ENCODE measurements at places on chromosomes 1 and 21. TPM values are rescaled to one million over a fixed set of nuclear protein-coding genes. Genes with fewer than 3 reads are reported as not detected.

RGL1 gene
- total RNA-seq = 29.3 TPM

UBE2Q1 gene
- total RNA-seq = 58.8 TPM

HSD3B1 gene
- not detected for total RNA-seq

TAS1R1 gene
- under 0.01 TPM for total RNA-seq

OR6P1 gene
- not detected for total RNA-seq

KRTAP13-2 gene
- not detected for total RNA-seq

UBXN10 gene
- not detected for total RNA-seq

SH3BGR gene
- 0.51 TPM for total RNA-seq

HSD11B1 gene
- not detected for total RNA-seq

GJA8 gene
- not detected for total RNA-seq

- DNase-seq = no peak
These were observed 17.3 kb upstream of the MIIP start for GRCh38 chr1:12001996-12002493.

DNA sequence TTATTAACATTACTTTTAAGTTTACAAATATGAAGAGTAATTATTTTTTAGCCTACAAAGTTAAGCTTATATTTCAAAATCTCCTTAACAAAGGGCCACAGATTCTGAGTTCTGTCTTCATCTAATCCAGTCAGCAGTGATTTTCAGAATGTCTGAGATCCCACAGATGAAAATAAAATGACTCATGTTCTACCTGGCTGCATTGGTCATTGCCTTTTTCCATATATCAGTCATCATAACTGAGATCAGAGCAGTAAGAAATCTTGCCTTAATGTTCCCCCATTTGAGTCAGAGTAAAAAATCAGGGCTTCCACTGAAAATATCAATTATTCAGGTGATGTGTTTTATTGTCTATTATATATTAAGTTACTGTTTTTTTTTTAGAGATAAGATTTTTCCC, 416.1 kb downstream of the MRPL39 start:
- no peak for DNase-seq

GRCh38 chr21:17667256-17667655, 54.6 kb upstream of the BTG3 start:
- DNase-seq = no peak

GRCh38 chr21:8991088-8991907, 1530.1 kb upstream of the TPTE start:
- no peak for DNase-seq

- DNase-seq = no peak
These were observed 4.3 kb upstream of the RTCA start for GRCh38 chr1:100261686-100262085.

- no peak for DNase-seq
These were observed 691 bp downstream of the RIMS3 start for GRCh38 chr1:40664791-40665190.

GRCh38 chr1:233158322-233158721, 137.2 kb downstream of the PCNX2 start:
- no peak for DNase-seq

DNA sequence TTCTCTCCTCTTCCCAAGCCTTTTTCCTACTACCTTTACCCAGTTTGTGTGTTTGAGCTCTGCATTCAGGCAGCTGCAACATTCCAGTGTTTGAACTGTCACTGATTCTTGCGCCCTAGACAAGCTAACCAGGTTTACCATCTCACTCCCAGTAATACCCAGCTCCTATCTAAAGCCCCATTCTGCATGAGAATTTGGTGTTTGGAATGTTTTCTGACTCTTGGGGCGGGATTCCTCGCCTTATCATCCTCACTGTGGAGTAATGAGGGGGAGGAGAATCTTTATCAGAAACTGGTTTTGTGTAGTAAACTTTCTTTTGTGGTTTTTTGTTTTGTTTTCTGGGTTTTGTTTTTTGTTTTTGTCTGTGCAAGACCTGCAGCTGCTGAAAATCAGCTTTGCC, 36.5 kb downstream of the NCF2 start:
- no peak for DNase-seq

- DNase-seq = no peak
These were observed at the start of gene LY9 for GRCh38 chr1:160795951-160796383. TSS of gene LY9 (plus strand) at chr1:160796174. CDS start at chr1:160796188, 14 bp downstream.

DNA sequence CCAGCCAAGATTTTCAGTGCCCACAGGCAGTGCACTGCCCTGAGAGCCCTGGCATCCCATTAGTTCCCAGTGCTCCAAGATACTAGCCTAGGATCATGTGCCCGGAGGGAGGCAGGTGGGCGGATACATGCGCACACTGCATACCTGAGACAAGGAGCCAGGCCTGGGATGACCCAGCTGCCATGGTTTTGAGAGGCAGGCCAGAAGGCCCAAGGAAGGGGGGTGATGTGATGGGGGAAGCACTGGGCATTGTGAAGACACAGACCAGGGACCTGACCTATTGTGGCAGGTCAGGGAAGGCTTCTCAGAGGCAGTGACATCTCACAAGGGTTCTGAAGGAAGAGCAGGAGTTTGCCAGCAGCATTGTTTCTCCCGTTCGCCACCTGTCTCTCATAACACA, 3.6 kb downstream of the ZC3H12A start:
- no peak for DNase-seq

- no peak for DNase-seq
These were observed 523.0 kb downstream of the PTPRC start for GRCh38 chr1:199161766-199162303.

- DNase-seq = no peak
These were observed 175.0 kb downstream of the VAV3 start for GRCh38 chr1:107789817-107790524.

DNA sequence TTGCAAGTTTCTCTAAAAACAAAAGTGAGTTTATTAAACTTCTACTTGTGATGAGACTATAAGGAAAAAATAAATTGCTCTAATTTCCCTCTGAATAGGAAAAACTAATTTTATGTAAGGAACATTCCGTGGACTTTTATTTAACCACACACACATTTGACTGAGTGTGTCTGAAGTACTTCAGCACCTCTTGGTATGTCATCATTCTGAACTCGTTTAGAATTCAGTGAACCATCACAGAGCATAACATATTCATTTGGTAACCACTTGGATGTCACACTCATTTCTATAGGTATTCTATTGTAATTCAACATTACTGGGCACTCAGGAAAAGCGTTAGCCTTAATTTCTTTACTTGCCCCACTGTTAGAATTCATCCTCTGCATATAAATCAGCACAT, 79.1 kb downstream of the RGS21 start:
- no peak for DNase-seq

- peak; percentile 75 for DNase-seq
These were observed 26.7 kb upstream of the RPTN start for GRCh38 chr1:152185544-152186391.

GRCh38 chr1:205522692-205523091, 18.2 kb downstream of the CDK18 start:
- DNase-seq = no peak

- no peak for DNase-seq
These were observed 36.1 kb upstream of the CACYBP start for GRCh38 chr1:174963529-174964125.

- DNase-seq = no peak
These were observed 21.2 kb upstream of the DISC1 start for GRCh38 chr1:231605149-231606100.

GRCh38 chr1:239274242-239274830, 112.0 kb upstream of the CHRM3 start:
- no peak for DNase-seq

- no peak for DNase-seq
These were observed 392.4 kb downstream of the RPS6KC1 start for GRCh38 chr1:213443415-213443814.

DNA sequence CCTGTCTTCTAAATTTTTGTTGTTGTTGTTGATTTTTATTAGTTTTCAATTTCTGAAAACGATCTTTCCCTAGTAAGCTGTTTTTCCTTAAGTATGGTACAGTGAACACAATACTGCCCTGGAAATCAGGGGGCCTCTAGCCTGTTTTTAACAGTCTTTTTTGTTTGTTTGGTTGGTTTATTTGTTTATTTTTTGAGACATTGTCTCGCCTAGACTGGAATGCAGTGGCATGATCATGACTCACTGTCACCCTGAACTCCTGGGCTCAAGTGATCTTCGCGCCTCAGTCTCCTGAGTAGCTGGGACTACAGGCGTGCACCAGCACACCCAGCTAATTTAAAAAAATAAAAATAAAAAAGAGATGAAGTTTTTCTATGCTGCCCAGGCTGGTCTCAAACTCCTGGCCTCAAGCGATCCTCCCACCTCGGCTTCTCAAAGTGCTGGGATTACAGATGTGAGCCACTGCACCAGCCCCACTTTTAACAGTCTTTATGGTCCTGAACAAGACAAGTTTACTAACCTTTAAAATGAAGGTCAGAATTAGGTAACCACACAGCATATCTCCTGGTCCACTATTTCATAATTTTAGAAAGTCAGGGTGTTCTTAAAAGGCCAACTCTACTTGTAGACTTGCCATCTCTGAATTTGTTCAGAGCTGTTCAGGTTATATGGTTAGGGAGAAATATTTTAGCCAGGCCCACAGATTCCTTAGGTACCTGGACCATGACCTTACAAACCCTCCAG, 35.4 kb downstream of the TBCE start:
- peak; percentile 34 for DNase-seq

GRCh38 chr1:29105822-29106221, 17.9 kb downstream of the TMEM200B start:
- DNase-seq = no peak

DNA sequence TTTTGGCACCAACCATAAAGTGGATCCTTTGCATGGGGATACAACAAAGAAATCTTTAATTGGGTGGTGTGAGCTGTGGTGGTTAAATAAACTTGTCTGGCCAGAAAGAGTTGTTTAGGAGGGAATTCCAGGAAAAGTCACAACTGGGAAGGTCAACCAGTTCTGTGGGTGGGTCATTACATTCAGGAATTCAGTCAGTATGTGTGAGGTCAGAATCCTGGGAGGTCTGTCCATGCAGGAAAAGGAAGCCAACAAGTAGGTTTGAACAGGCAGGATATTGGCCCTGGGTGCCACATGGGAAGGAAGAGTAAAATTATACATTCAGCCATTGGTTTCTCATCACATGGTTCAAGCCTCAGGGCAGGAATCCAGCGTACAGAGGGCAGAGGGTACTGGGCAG, 162.3 kb upstream of the ADAMTS5 start:
- DNase-seq = no peak

GRCh38 chr1:157157501-157158190, 19.5 kb upstream of the ETV3 start:
- no peak for DNase-seq

DNA sequence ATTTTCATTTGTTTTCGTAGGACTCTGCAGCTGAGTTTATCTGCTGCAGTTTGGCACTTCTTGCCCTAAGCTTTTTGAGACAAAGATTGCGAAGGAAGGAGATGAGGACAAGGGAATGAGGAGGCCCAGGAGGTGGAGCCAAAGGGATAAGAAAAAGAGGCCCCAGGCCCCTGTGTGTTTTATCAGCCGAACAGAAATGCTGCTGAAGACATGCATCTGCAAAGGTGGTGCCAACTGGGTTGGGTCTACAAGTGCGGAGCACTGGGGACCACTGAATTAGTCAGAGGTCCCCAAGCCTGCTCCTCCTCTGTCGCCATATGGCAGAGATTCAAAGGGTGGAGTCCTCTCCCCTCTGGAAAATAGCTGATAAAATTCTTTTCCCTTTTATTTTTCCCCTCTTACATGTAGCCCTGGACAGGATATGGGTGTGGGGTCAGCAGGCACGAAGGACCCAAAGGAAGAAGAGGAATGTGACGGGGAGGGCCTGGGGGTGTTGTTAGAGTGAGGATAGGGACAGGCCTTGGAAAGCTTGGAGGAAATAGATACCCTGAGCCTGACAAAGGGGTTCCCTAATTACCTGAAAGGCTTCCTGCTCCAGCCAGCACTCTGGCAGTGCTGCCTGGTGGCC, 2.7 kb downstream of the CD34 start:
- DNase-seq = peak; percentile 59

DNA sequence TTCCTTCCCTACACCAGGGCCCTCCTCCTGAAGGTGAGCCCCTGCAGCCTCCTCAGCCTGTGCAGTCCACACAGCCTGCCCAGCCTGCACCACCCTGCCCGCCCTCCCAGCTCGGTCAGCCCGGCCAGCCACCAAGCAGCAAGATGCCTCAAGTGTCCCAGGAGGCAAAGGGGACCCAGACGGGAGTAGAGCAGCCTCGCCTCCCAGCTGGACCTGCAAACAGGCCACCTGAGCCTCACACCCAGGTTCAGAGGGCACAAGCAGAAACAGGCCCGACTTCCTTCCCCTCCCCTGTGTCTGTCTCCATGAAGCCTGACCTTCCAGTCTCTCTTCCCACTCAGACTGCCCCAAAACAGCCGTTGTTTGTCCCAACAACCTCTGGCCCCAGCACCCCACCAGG, 38.8 kb downstream of the ZBTB17 start:
- no peak for DNase-seq

DNA sequence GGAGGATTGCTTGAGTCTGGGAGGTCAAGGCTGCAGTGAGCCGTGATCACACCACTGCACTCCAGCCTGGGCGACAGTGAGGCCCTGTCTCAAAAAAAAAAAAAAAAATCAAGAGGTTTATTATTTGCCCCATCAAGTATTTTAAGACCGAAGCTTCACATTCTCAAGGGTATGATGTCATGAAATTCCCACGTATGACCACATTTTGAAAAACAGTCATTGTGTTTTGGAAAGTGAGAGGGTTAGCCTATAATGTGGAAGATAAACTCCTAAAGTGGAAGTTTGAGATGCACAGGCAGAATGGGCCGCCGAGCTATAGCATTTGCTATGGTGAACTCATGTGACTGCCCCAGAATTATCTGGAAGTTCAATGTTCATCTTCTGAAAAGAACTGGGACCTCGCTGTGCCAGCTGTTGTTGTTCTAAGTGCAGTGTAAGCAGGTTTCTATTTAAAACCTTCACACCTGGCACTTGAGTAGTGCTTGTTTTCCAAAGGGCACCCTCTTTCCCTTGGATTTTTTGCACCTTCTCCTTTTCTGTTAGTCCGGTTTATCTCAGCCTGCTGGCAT, 96.9 kb upstream of the SLC25A33 start:
- DNase-seq = no peak

DNA sequence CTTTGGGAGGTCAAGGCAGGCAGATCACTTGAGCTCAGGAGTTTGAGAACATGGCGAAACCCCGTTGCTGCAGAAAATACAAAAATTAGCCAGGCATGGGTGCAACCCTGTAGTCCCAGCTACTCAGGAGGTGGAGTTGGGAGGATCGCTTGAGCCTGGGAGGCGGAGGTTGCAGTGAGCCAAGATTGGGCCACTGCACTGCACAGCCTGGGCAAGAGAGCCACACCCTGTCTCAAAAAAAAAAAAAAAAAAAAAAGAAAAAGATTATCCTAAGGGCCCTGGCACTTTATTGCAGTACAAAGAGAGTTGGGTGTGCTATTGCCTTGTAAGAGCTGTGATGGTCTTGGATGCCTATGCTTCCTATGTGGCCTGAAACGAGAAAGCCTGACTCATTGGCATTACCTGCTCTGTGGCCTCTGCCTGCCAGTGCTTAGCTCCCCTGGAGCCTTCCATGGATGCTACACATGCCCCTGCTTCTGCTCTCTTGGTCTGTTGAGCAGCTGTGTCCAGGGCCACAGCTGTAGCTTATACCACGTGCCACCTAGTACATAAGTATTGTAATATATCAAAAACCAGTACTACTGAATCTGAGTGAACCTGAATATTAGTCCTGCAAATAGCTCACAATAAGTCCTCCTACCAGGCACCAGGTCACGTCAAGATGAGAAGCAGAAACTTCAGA, 45.8 kb downstream of the DNAJC6 start:
- no peak for DNase-seq

GRCh38 chr1:241617426-241617825, 22.7 kb downstream of the CHML start:
- DNase-seq = no peak

GRCh38 chr1:99548943-99549605, 96.8 kb upstream of the PALMD start:
- DNase-seq = peak; percentile 82

GRCh38 chr1:226121587-226122400, 59.3 kb downstream of the H3-3A start:
- DNase-seq = peak; percentile 71
